NCI-H510A treated with DMSO at 0.1 percent for 48 hours (cell line): ENCODE measurements at places on chromosomes 2 and 18.

- DNase-seq = no peak
These were observed 27.1 kb upstream of the ZNF516 start for GRCh38 chr18:76522122-76522503.

GRCh38 chr2:215870986-215871385 is 142.4 kb downstream of the MREG start:
- no peak for DNase-seq

GRCh38 chr2:181310967-181311366 is 146.2 kb upstream of the ITGA4 start:
- DNase-seq = no peak

DNA sequence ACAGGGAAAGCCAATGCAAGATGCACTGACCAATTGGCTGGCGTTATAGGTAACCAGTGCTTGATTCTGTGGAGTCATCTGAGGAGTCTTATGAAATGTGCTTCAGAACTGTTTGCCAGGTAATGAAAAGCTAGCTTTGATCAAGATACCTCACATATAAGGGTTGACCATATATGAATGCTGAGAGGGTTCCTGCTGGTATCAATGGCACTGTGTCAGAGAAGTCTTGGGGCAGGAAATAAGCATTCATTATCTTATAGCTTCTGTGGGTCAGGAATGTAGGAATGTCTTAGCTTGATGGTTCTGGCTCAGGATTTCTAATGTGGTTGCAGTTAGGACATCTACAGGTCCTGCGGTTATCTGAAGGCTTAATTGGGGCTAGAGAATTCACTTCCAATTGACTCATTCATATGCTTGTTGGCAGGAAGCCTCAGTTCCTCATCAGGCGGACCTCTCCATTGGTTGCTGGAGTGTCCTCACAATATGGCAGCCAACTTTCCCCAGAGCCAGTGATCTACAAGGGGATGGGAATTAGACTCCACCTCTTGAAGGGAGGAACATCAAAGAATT is 22.1 kb upstream of the TCF7L1 start:
- no peak for DNase-seq

- DNase-seq = no peak
These were observed 11.6 kb upstream of the PSD4 start for GRCh38 chr2:113162173-113162572.

GRCh38 chr2:26578581-26578980 is 62.6 kb downstream of the CIB4 start:
- no peak for DNase-seq

DNA sequence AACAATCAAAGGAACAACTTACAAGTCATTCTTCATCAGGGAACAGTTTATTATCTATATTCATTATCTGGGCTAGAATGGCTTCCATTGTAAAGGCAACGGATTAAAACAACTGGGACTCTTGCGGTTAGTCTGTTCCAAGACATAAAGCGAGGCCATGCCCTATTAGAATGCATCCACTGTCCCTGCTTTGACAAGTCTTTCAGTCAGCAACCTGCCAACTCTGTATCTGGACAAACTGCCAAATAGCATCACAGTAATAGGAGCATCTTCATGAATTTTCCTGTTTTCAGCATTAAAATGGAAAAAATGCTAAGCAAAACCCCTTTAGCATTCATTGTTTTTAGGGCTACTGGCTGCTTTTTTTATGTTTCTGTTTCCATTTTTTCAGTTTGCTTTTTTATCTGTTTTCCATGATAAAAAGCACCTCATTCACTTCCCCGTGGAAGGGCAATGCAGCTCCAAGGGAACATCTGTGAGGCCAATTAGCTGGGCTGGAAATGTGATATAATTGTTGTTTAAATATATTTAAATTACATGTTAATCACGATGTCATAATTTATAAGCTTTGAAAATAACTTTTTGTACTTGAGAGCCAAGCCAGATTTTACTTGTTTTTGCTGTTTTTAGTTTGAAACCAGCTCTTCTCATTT is 834.3 kb downstream of the CPS1 start:
- DNase-seq = no peak

DNA sequence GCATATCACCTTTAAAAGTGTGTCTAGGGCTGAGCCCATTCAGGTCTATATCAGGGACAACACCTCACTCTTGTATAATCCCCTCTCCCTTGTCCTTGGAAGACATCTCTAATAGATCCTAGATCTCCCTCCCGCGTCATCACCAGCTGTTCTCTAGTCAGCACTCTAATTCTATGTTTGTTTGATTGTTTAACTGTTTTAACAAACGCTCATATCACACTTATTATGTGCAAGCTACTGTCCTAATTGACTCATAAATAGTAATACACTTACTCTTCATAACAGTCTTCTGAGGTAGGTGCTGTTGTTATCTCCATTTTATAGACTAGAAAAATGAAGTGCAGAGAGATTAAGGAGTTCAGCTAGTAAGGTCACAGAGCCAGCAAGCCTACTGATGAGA is 1.6 kb upstream of the ERMN start:
- DNase-seq = no peak

DNA sequence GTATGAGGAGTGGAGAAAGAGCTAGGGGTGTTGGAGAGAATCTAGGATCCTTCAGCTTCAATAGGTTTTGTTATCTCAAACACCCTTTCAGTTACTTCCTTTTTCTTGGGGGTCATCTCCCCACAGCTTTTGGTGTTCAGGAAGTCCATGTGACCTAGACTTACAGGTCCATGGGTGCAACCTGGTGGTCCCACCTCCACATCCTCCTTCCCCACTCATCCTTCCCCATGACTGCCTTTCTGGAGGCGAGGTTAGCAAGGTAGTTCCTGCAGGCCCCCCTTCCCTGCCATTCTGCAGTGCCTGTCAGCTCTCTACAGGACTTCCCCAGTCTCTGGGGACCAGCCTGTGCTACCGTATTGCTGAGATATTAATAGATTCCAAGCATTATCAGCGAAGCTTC is 107.6 kb downstream of the TMEM17 start:
- no peak for DNase-seq

GRCh38 chr2:159455330-159455918 is 160.9 kb downstream of the BAZ2B start:
- DNase-seq = no peak

DNA sequence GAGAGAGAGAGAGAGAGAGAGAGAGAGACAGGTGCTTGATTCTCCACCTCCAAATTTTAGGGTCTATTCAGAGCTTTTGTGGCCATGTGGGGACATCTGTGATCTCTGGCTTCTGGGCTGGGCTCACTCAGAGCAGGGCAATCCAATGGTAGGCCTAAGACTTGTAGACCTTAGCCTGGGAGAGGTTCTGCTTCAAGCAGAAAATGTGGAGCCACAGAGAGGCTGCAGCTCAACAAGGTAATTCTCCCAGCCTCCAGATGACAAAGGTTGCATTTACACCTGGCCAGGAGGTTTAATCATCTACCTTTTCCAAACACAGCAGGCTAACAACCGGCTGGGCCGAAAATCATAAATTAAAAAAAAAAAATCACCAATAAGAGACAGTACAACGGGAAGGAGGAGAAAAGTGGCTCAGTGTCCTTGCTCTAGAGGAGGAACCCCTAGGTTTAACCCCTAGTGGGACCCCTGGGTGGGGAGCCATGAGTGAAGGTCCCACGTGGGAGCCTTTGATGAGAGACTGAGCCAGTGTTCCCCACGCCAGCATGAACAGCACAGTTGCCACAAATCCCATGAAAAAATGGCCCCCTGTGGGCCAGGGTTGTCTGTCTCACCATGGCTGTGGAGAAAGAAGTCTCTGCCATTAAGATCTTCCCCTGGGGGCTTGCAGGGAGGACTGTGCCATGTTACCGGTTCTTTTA is 124.0 kb upstream of the GATA6 start:
- DNase-seq = no peak
